ENCODE measurements at places on chromosomes 3 and 15.

- DNase-seq, result no peak
Observed at GRCh38 chr3:45509038-45509767, 85.3 kb upstream of the LIMD1 start.

GRCh38 chr15:85752124-85752475, 42.6 kb downstream of the KLHL25 start:
- no peak for DNase-seq

DNA sequence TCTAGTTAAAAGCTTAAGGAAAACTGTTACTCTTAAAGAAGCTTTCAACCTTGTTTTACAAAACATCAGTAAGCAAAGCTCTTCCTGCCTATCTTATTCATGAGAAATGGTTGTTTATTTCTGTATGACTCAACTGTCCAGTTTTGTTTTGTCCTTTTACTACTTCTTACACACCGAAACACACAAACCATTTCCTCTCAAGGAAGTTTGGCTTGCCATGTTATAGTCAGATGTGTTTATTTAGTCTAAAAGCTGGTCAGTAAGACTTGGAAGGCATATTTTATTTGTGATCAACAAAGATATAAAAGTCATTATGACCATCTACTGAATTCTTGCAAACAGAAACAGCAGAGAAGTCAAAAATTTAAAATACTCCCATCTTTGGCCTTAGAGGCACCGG, 53.2 kb upstream of the RBSN start:
- no peak for DNase-seq

GRCh38 chr3:198070871-198071270, 110.9 kb downstream of the LMLN start:
- DNase-seq, result no peak

DNA sequence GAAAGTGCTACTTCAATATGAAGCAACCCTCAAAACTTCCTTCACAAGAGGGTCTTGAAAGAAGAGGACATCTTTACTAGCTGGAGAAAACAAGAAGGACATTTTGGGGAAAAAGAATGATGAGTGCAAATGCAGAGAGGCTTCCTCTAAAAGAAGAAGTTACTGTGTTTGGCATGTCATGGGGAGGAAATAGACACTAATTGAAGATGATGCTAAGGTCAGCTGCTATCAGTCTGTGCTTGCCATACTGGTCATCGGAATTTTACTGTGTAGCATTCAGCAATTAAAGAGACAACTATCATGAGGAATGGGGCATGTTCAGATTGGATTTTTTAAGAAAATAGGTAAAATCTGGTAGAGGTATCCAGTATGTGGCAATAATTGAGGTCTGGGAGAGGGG, 60.0 kb downstream of the THRB start:
- DNase-seq, result no peak

DNA sequence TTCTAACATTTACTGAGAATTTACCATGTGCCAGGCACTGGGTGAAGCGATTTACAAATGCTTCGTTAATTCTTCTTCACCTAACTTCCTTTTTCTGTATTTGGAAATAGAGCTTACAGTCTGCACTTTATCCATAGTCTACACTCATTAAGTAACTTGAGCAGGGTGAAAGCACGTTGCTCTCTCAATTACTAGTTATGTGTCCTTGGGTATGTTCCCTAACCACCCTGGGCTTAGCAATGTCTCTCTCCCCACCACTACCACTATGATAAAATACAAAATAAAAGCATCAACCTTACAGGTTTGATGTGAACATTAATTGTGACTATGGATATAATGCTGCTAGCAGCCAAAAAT, 172.9 kb upstream of the SLC2A2 start:
- DNase-seq, result no peak

DNA sequence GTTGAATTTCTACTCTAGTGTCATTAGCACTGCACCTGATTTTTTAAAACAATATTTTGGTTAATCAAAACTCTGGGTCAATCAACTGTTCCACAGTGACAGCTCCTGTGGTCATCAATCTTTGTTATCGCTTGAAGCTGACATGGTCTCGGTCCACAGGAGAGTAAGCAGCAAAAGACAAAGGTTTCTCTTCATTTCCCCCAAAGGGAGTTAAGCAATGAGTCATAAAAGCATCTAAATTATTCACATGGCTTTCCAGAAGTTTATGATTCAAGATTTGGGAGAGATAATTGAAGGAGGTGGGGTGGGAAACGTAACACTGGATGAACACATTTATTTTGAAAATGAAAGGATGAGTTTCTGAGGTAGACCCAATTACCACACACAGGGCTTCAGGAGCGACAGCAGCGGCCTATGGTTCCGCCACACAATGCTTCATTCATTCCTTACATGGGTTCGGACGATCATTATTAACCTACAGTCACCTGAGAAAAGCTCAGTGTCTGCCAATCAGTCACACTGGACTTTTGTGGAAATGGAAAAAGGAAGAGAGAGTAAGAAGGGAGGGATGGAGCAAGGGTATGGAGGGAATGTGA, 505.1 kb downstream of the FHIT start:
- DNase-seq, result no peak

DNA sequence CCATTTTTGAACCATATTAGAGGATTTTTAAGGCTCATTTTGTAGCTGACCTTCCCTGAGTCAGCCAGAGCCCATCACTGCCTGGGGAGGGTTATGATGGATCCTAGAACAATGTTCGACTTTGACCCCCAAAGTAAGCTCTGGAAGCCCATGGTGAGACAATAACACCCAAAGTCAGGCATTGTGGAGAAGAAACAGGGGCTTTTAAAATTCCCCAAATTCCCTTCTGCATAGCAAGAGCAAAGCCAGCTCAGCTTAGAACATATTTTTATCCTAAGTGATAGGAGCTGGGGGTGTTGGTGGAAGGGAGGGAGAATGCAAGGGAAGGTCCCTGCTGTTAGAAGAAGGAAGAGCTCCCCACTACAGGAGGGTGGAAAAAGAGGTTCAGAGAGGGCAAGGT, 4.0 kb downstream of the ITGA11 start:
- no peak for DNase-seq

GRCh38 chr15:90222547-90222946, 11.2 kb downstream of the CIB1 start:
- DNase-seq, result no peak

DNA sequence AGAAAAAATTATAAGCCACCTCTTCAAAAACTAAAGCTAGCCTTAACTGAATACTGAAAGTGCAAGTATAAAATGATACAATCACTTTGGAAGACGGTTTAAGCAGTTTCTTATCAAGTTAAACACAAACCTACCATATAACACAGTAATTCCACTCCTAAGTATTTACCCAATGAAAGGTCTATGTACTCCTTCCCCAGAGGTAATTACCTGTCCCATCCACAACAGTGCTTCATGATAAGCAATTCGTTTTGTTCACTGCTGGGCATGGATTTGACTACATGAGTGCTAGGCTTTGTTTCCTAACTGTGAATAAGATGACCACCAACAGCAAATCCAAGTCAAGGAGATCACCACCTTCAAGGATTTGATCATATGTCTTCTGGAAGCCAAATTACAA, 4.3 kb downstream of the COX5A start:
- DNase-seq, result no peak

DNA sequence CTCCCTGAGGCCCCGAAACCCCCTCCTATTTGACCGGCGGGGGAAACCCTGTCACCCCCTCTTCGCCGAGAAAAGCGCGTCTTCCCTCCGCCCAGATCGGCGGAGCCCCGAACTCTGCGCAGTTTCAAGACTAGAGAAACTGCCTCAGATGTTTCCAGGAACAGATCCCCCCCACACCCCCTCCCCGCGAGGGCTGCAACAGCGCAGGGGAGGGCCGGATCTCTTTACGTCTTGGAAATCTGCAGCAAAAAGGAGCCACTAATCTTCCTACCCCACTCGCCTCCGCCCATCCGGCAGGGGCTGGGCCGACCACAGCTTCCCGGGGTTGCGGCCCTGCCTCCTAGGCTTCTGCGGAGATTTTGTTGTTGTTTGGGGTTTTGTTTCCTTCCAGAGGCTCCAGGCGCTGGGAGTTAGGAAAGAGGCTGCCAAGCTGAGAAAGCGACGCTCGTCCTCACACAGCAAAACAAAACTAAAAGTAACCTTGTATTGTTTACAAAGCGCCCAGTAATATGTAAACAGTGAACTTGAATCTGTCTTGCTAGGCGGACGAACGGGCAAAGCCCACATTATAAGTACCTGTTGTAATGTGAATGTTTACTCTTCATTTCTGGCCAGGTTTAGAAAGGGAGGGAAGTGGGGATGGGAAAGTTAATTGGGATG, 2.2 kb downstream of the FOXB1 start:
- DNase-seq, result no peak

DNA sequence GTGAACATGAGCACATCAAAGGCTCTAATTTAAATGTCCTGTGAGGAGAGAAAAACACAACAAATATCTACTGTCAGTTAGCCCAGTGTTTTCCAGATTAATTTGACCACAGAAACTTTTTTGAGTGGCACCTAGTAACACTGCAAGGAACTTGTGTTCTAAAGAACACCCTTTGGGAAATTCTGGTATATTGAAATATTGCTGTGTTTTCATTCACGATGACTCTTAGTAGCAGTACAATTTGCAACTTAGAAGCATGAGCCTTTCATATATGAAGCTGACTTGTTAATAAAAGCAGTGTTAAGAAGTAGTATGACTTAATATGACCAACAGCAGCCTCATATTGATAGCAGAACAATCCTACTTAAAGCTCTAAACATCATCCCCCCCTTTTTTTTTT, 32.0 kb downstream of the B3GALNT1 start:
- DNase-seq, result no peak

GRCh38 chr3:105688821-105689220, 180.0 kb downstream of the CBLB start:
- no peak for DNase-seq

DNA sequence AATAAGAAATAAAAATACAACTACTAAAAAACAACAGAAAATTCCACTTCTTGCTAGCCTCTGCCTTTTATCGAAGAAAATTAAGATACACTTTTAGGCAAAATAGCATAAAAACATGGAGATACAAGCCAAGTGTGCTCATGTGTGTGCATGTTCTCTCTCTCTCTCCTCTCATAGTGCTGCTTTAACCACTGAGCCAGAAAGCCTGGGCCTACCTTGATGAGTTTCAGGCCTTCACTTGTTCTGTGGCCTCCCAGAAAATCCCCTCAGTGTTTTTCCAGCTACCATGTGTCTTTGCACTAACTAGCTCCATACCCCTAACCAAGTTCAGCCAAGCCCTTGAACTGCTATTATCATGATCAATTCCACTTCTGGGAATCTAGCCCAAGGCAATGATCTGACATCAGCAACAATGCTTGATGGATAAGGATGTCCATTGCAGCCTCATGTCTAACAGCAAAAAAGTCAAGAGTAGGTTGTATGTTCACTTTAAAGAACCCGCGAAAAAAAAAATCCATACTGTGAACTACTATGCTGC, 18.1 kb downstream of the CYP11A1 start:
- DNase-seq, result no peak

DNA sequence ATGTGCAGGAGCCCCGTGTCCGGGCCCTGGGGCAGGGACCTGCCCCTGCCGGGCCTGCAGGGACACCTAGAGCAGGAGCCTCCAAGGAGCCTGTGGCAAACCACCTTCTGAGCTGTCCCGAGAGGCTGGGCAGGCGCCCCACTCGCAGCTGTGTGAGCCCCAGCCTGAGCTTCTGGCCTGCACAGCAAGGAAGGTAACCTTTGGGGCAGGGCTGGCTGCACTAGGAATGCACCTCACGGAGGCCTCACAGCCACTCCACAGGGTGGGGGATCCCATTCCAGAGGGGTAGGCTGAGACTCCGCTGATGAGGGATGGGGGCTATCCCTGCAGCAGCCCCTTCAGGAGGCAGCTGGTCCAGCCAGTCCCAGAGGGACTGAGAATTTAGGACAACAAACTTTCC, 68.1 kb downstream of the DNAJB8 start:
- no peak for DNase-seq

- no peak for DNase-seq
Observed at GRCh38 chr15:73955326-73955725, 29.1 kb downstream of the LOXL1 start.

DNA sequence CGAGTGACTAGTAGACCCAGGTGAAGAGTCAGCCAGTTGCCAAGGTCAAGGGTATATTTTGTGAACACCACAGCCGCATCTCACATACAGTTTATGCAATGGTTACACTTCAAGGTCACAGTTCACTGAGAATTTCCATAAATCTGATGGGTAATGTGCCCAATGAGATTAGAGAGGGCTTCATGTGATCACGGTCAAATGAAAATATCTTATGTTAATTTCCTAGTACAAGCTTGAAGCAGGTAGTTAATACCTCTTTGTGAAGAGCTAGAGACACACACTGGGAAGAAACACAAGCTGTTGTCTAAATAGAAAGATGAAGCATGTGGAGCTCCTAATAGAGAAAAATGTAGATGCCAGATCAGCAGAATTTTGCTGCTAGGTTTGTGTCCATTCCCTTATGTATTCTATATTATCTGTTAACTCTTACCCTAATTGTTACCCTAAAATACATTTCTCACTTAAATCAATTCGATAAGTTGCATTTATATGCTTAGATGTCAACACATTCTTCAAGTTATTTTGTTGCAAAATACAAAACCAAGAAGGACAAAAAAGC, 136.0 kb downstream of the NR2F2 start:
- no peak for DNase-seq

DNA sequence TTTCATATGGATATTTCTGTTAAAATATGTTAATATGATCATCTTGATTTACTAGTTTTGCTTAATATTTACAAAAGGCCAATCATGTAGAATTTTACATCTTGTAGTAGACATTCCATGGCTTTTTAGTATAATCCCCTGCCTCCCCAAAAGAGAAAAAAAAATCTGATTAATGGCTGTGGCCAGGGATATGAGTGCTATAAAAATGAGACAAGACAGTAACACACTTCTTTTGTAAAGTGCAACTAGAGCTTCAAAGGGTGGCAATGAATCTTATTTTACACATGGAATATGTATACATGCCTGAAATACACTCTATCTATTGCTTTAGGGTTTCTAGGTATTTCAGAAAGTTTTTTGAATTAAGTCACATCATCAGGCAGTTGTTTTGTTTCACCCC, 112.2 kb upstream of the NANOGP8 start:
- no peak for DNase-seq

DNA sequence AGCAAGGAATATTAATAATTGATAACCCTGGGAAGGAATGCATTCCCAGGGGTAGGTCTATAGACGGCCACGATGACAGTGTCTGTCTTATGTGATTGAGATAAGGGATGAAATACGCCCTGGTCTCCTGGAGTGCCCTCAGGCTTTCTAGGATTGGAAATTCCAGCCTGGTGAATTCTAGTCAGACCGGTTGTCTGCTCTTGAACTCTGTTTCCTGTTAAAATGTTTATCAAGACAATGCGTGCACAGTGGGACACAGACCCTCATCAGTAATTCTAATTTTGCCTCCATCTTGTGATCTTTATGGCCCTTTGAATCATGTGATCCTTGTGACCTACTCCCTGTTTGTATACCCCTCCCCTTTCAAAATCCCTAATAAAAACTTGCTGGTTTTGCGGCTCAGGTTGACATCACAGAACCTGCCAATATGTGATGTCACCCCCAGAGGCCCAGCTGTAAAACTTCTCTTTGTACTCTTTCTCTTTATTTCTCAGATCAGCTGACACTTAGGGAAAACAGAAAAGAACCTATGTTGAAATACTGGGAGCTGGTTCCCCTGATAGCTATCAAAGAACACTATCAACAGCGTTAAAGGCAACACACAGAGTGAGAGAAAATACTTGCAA, 183.3 kb downstream of the PDE8A start:
- DNase-seq, result no peak

GRCh38 chr15:73711526-73711925, 27.3 kb downstream of the CD276 start:
- DNase-seq, result no peak
